ENCODE measurements at places on chromosomes 5 and 9. TPM values are rescaled to one million over a fixed set of nuclear protein-coding genes. Genes with fewer than 3 reads are reported as not detected.

TAL2 gene
- polyA plus RNA-seq = 0.46 TPM

HACD4 gene
- polyA plus RNA-seq = 11.2 TPM

SHISAL2B gene
- polyA plus RNA-seq = 7.8 TPM

FAXDC2 gene
- polyA plus RNA-seq = 46.1 TPM

PPP3R2 gene
- not detected for polyA plus RNA-seq

BARHL1 gene
- not detected for polyA plus RNA-seq

ZNF483 gene
- polyA plus RNA-seq = 3.3 TPM

ZCCHC9 gene
- polyA plus RNA-seq = 48.1 TPM

TMEM161B gene
- polyA plus RNA-seq = 34.6 TPM

ASTN2 gene
- 4.8 TPM for polyA plus RNA-seq

C9 gene
- polyA plus RNA-seq = not detected

SCGB3A2 gene
- polyA plus RNA-seq = 2,391 TPM

GPR150 gene
- polyA plus RNA-seq = not detected

ELOVL7 gene
- 2.9 TPM for polyA plus RNA-seq

PCDHB5 gene
- polyA plus RNA-seq = 10.6 TPM

PRLR gene
- polyA plus RNA-seq = 1.7 TPM

LCN9 gene
- polyA plus RNA-seq = not detected

DNA sequence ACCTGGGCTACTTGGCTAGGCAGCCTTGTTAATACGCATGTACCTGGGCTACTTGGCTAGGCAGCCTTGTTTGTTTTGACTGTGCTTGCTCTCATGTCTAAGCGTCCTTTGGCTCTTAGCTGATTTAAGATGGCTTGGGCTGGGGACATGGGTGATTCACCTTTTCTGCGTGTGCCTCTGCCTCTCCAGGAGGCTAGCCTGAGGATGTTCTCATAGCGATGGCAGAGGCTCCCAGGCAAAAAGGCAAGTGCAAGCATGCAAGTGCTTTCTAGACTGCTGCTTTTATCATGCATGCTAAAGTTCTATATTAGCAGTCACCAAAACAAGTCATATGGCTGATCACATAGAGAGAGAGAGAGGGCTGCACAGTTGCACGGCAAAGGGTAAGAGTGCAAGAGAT lies 300.5 kb downstream of the IRX1 start:
- DNase-seq = no peak

DNA sequence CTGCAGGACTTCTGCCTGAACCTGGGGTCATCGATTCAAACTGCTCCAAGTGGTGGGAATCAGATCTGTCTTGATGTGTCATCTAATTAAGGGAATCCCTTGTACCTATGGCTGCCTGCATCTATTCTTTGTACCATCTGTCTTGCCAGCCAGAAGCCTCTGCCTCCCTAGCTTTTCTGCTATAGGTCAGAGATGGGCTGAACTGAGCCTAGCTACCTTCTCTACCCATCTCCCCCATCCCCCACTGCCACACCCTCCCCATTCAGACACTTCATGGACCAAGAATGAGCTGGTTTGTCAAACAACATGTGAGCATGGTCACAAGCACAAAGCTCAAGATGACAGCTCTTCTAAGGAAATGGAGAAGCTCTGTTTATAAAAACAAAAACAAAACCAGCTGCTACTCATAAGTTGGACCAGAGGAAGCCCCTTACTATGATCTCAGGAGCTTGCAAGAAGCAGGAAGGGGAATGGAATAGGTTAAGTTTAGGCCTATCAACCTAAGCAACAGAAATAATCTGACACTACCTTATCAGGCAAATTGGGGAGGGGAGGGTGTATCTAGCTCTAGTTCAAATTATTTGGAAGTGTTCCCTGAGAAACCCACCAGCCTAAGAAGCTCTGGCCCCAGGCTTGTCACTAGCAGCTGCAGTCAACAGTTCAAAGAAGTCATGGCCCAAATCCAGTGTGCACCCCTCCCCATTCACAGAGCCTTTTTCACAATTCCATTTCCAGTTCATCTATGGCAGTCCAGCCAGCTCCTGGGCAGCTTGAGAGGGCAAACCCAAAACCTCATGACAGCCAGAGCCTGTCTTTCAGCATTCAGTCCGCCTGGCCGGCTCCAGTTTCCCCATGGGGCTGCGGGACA lies 29.9 kb downstream of the SKP1 start:
- DNase-seq = peak; percentile 48

DNA sequence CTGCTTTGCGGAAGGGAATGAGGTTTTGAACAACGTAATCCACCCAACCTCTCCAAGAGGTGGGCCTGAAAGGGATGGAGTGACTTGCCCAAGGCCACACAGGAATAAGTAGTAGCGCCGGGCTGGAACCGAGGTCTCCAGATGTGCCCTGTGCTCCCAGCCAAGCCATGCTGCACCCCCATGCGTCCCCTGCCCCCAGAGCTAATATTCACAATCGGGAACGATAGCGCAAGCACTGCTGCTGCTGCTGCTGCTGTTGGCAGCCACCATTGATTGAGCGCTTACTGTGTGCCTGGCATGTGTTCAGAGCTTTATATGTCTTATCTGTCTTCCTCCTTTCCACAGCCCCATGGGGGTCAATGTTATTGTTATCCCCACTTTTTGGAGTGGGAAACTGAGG lies 43.9 kb downstream of the AMBP start:
- DNase-seq = no peak

DNA sequence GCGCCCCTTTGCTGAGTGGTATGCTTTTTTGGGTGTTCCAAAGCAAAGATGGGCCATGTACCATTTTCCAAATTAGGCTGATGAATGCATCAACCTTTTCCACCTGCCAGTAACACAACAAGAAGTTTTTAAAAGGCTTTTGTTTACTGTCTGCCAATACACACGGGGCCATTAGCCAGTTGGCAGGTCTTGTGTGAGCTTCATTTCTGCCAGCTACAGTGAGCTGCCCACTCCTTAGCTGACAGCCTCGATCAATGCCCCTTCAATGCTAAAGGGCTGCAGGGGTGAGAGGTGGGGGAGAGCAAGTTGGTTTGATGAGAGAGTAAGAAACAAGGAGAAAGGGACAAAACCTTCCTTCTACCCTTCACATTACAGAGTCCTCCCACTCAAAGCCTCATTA lies 128.7 kb downstream of the C5orf15 start:
- no peak for DNase-seq

DNA sequence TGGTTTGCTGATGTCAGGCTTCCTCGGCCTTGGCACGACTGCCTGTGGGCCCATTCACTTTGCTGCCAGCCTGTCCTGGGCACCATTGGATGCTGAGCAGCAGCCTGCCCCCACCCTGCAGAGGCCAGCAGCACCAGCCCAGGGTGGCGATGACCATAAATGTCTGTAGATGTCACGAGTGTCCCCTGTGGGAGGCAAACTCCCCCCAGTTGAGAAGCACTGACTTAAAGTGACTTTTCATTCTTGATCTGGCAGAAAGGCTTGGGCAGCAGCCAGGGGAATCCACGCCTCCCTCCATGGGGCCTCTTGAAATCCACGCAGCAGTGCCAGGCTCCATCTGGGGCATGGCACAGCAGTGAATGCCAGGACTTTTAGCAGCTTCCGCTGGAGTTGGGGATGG lies 21.8 kb downstream of the IRX4 start:
- no peak for DNase-seq

GRCh38 chr5:171520300-171521174 lies 101.1 kb downstream of the FGF18 start:
- no peak for DNase-seq

- DNase-seq = no peak
Measured at GRCh38 chr5:18546591-18546990, 912.3 kb downstream of the TAF11L14 start.

GRCh38 chr5:14588145-14588544 lies 6.6 kb downstream of the OTULINL start:
- no peak for DNase-seq

- DNase-seq = no peak
Measured at GRCh38 chr9:121944711-121945191, 148.4 kb downstream of the TTLL11 start.

DNA sequence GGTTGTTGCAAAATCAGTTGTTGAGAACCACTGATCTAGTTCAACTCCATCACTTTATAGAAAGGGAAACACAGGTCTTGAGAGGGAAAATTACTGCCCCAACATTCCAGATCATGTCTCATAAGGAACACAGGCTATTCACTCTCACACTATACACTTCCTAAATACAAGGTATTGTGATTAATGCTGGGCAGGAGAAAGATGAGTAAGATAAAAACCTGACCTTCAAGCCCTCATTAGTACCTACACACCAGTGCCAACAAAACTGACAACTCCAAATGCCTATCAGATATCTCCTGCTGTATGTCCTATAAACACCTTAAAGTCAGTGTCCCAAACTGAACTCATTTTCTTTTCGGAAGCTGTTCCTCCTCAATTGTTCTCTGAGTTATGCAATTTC lies 8.2 kb downstream of the GNE start:
- no peak for DNase-seq

DNA sequence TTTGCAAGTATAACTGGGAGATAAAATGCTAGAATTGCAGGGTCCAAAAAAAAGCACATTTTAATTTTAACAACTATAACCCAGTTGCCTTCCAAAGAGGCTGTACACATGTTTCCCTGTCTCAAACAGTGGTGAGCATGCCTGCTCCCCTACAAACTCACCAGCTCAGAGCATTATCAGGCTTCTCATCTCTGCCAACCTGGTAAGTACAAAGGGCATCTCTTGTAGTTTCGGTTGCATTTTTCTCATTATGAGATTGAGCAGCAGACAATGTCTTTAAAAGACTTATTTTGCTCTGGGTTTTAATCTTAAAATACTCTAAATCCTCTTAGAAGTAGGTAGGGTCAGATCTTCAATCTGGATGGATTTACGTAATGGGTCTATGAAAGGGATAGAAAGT lies 107.1 kb upstream of the MSX2 start:
- DNase-seq = no peak

GRCh38 chr5:1746371-1747078 lies 53.1 kb downstream of the MRPL36 start:
- DNase-seq = no peak

DNA sequence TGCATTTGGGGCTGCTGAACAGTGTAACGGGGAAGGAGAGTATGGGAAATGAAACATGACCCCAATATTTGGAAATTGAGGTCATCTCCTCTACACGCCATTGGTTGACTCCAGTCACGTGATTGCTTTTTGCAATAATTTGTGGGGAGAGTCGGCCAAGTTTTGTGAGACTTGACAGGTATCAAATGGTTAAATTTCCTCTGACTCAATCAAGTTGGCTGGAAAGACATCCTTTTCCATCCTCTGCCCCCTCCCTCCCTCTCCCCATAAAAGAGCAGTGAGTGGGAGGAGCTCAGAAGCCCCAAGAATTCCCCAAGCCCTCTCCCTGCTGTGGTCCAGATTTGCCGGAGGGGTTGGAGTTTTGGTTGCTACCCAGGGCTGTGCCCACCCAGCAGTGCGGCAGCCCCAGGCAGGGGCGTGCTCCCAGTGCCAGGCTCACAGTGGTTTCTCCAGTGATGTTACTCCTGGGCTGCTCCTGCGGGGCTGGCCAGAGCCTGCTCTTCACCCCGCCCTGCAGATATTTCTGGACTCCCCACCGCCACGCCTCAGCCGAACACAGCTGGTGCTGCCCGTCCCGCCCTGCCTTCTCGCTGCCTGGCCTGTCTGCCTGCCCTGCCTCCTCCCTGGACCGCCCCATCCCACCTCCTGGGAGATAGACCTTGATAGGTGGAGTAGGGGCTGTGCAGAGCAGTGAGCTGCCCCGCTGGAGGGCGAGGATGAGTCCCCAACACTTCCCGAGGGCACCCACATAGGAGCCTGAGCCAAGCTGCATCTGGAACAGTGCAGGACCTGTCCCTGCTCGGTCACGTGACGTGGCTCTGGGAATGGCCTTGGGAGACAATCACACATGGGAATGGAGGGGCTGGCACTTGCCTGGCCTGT lies 3.4 kb downstream of the COL5A1 start:
- DNase-seq = peak; percentile 91

- DNase-seq = no peak
Measured at GRCh38 chr5:90878549-90879196, 320.1 kb downstream of the ADGRV1 start.

DNA sequence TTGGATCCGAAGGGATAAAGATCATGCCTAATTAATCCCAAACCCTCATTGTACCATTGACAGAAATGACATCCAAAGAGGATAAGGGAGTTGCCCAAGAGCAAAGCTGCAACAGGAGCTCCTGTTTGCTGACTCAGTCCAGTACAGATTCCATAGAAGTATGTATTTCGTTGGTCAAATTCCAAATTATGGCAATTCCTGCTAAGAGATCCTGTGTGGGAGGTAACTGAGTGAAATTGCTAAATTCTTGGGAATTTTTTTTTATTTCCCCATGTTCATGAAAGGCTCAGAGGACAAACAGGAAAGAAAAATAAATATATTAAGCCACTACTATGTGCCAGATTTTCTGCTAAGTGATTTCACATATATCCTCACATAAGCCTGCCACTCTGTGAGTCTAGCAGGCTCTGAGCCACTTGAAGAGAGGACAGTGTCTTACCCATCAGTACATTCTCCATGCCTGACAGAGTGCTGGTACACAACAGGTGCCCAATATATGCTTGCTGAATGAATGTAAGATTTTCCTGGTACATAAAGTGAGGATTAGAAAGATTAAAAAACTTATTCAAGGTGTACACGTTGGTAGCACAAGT lies 132.7 kb downstream of the GLIS3 start:
- DNase-seq = no peak

DNA sequence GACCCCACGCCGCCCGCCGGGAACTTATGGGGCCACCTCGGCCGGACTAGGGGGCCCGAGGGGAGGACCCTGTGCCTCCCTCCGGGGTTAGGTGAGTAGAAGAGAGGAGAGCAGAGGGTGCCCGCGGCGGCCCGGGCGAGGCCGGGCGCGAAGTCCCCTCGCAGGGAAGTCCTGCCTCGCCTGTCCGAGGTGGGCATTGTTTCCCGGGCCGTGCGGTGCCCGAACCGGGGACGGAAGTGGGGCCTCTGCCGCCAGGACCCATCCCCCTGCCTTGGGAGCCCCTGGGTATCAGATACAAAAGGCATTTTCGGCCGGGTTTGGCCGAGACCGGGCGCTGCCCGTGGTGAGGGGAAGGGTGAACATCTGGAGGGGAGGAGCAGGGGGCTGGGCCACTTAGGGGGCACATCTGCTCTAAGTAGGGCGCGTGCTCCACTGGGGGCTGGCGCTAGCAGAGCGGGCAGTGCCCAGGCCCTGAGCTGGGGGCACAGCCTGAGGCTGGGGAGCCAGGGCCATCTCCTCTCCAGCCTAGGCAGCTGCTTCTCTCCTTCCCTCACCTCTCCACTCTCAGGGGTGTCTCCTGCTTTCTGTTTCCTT lies 48.2 kb downstream of the DAB2IP start:
- DNase-seq = no peak

DNA sequence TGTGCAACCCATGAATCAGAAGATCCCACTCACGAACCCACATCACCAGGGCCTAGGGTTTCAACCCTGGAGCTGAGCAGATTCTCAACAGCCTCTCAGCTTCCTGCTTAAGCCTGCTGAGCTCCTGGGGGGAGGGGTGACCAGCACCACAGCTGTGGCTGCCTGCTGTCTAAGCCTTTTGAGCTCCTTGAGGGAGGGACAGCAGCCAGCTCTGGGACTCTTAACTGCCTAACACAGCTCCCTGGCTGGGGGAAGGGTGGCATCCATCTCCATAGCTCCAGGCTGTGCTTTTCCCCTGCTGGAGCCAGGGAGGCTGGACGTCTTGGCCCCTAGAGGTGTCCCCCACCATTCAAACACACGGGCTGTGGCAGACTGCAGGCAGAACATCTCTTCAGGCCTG lies 250.3 kb downstream of the DMAC1 start:
- DNase-seq = peak; percentile 76
